ENCODE measurements at places on chromosomes 7 and 10.

DNA sequence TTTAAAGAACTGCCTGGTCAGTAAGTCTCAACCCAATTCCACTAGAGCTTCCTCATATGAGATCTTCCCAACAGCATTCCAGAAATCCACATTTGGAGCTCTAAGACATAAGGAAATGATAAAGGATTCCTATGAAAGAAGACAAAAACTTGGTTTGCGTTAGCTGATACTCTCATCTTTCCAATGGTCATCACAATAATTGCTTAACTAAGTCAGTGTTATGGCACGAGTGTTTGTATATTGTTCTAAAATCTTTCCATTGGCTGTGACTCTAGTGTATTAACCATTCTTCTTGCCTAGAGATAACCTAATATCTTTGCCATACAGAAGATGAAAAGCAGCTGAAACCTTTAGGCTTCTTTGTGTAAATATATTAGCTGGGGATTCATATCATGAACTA lies 289.0 kb downstream of the SNX13 start:
- DNase-seq, result no peak

GRCh38 chr10:1184541-1185430 lies 128.6 kb downstream of the WDR37 start:
- no peak for DNase-seq

DNA sequence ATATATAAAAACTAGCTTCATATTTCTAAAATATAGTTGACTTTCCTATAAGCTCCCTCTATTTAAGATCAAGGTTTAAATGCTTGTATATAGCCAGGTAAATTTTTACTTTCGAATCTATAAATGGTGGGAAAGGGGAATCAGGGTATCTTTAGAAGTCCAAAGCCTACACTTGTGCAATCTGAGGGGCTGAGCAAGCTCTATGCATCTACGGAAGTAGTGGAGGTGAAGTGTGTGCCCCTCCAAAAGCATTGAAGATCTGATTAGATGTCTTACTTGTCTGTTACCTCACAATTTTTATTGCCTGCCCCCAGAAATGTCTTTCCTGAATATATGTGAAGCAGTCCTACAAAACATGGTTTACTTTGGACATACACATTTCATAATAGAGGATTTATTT lies 1.6 kb downstream of the AKAP9 start:
- DNase-seq, result no peak

- DNase-seq, result no peak
Measured at GRCh38 chr7:117875566-117875965, 2.3 kb upstream of the CTTNBP2 start.

DNA sequence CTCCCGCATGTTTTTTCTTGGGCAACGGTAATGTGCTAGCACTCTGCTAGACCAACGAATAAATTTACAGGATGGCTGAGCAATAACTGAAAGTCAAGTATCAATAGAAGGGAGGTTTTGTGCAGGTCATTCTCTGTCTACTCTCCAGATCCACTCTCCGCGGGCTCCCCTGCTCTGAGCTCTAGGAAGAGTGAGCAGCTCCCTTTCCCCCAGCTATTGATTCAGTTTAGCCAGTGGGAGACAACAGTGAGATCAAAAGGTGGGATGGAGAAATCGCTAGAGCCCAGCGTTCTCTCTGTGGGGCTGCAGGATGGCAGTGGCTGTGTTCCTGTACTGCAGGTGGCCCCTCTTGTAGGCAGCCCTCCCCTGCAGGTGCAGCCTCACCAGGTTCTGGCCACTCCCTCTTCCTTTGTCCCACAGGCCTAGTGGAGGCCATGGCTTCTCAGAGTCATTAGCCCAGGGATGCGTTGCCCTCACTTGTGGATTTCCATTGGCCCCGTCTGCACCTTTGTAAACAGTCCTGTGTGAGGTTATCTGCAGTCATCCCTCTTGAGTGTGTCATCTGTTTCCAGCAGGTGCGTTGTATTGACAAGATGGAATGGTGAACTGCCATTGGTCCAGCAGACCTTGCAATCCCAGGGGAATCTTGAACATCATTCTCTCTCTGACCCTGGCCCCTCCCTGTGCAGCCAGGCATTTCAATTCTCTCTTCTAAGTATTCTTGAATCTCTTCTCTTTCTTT lies 11.1 kb downstream of the MSRB2 start:
- DNase-seq, result no peak

DNA sequence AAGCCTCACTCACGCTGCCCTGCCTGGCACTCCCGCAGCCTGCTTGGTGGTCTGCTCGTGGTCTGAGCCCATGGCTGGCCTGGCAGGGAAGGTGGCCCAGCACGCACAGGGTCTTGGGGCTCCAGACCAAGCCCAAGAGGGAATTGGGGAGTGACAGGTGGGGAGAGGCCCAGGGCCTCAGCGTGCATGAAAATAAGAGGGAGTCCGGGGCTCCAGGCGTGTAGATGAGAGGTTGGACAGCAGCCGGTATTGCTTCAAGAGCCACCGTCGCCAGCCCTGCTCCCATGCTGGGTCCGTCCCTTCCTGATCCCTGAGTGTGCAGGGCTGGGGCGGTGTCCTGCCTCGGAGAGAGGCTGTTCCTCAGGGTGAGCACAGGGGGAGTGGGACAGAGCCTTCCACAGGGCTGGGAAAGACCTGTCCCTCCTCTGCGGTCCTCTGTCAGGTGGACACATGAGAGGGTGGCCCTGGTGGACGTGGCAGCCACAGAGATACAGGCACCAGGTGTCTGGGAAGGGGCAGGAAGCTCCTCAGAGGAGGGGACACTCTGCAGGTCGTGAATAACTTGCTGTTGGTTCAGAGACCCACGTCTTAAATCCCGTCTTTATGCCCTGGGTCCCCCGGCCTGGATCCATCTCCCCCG lies 113.1 kb downstream of the INPP5A start:
- DNase-seq, result no peak

DNA sequence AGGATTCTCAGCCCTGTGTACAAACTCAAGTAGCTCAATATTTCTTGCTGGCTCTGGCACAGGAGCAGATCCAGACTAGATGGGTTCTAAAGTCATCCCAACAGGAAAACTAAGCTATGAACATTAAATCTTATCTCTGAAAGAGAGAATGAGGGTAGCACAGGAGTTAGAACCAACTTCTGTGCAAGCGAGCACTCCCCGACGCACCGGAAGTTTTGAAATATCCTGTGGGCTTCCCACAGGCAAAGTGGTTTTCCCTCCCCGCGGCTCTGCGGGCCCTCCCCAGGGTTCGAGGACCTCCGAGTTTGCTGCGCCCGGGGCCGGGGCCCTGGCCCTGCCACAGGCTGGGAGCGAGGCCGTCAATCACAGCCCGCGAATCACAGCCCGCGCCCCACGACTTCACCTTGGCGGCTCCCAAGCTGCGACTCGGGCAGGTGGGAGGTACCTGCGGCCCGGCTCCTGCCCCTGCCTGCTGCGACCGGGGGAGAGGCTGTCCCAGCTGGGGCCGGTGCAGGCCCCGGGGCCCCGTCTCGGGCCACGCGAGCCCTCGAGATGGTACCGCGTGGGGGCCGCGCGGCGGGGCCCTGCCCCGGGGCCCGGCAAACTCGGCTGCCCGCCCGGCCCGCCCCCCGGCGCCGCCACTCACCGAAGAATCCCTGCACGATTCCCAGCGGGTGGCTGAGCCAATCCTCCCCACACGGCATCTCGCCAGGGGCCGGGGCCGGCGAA lies 598 bp downstream of the MCMBP start:
- DNase-seq, result peak; percentile 85

GRCh38 chr10:71638822-71639719 lies 80.5 kb downstream of the C10orf105 start:
- DNase-seq, result peak; percentile 47

- no peak for DNase-seq
Measured at GRCh38 chr7:44151956-44152355, 10.8 kb upstream of the MYL7 start.

GRCh38 chr10:48317321-48317990 lies 11.0 kb downstream of the MAPK8 start:
- no peak for DNase-seq
